Activated naive CD4-positive, alpha-beta T cell treated with anti-CD3 and anti-CD28 coated beads for 36 hours (primary cell): ENCODE measurements at places on chromosomes 7 and 10. TPM values are rescaled to one million over a fixed set of nuclear protein-coding genes. Genes with fewer than 3 reads are reported as not detected.

DNA sequence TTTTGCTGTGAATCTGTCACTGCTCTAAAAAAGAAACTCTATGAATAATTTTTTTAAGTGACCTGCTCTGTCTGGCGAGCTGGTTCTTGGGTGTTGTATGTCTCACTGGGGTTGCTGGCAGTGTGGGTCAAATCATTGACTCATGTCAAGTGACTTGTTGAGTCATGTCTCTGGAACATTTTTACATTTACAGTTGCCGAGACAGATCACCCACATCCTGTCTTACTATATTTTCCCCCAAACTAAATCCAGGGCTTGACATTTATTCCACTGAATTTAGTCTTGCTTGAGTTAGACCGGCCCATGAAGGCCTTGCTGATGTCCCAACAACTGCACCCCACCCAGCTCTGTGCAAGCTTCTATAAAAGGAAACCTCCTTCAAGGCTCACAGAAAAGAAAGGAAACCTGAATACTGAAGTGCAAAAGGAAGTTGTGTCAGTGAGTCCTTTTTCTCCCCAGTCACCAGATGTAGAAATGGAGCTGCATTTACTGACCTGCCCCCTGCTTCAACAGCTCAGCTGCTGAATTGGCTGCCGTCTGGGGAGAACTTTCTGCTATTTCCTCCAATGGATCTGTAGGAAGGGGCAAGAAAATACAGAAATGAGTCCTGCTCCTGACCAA lies 290.3 kb downstream of the TNS3 start:
- H3K4me3 ChIP-seq: no peak overlapping the region
- H3K36me3 ChIP-seq: no peaks in the 10 kb centered on the region
- H3K4me1 ChIP-seq: peaks cover 5% of the 10 kb centered on the region
- peak overlapping the region; percentile 38 for H3K27ac ChIP-seq

- H3K4me3 ChIP-seq: no peak overlapping the region
- peaks cover 24% of the 10 kb centered on the region for H3K36me3 ChIP-seq
- H3K4me1 ChIP-seq: peaks cover 3% of the 10 kb centered on the region
- H3K27ac ChIP-seq: no peak overlapping the region
- H3K27me3 ChIP-seq: no peaks in the 10 kb centered on the region
These were observed 57.3 kb downstream of the CHCHD3 start for GRCh38 chr7:133024596-133024995.

DNA sequence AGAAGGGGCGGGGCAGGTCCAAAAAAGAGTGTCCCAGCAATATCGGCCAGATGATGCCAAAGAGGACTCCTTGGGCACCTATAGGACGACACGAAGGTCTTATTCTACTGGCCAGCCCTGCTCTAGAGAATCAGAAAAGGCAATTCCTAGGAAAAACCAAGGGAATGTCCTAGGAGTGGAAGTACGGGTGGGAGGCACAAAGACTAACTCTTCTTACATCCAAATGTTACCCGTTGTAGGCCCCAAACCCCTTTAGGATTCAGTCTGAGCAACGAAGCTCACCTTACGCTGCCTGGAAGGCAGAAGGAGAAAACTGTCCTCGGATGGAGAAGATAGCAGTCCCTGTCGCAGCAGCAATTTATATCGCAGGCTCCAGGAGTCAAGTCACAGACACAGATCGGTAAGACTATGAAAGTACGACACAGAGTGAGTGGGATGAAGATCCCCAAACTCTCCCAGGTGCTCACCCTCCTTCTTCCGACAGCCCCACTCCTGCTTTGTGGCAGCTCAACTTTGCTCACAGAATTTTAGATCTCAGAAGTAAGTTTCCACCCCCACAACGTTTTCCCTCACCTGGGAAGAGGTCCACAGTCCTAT lies 558 bp downstream of the TCTN3 start:
- peaks cover 16% of the 10 kb centered on the region for H3K36me3 ChIP-seq
- H3K27me3 ChIP-seq: no peaks in the 10 kb centered on the region
- no peak for DNase-seq
- peaks cover 40% of the 10 kb centered on the region for H3K4me1 ChIP-seq
- H3K27ac ChIP-seq: peak overlapping the region; percentile 83

The SPDYE2 gene
- not detected for total RNA-seq

DNA sequence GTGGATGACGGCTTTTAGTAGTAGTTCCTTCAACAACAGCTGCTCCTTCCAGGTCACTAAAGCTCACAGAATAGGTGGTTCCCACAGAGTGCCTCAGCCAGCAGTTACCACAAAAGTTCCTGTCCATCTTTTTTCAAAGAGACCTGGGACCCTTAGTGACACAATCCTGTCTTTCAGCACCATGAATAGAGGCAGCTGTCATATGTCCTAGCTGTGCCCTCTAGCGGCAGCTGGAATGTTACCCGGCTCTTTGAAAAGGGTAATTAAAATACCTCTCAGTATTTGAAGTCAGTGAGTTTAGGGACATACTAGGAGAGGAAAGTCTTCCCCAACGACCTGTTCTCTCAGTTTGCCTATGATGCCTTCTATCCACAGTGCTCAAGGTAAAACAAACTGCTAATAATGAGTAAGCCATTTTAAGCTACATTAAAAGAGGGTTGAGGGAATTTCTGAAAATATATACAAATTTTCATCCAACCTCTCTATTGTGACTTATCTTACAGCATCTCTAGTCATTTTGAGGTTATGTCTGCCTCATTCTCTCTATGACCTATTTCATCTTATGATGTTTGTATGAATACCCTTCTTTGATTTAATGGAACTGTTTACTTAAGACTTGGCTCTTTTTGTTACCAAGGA lies 290.8 kb downstream of the NXPH1 start:
- H3K4me3 ChIP-seq: no peak overlapping the region
- no peaks in the 10 kb centered on the region for H3K27me3 ChIP-seq
- no peaks in the 10 kb centered on the region for H3K36me3 ChIP-seq
- DNase-seq: peak; percentile 47

GRCh38 chr10:130634816-130635215 lies 498.6 kb downstream of the GLRX3 start:
- H3K36me3 ChIP-seq: no peaks in the 10 kb centered on the region
- H3K27ac ChIP-seq: no peak overlapping the region
- no peak overlapping the region for H3K4me3 ChIP-seq

DNA sequence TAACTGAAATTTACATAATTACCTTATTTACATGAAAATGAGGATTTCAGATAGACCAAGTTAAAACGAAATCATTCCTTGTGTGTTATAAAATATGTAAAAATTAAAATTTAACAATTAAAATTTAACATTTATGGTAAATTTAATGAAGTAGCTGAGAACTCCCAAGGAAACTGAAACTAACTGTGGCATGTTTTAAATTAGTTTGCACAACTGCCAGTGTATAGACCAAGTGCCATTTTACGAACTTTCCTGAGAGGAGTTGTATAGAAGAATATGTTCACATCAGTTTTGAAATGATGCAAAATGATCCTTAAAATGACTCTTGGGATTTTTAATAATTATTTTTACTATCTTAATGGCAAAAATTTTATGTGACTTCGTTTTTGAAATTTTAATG lies 23.6 kb downstream of the PDLIM1 start:
- DNase-seq: no peak
- no peak overlapping the region for H3K4me3 ChIP-seq
- H3K27me3 ChIP-seq: peaks cover 2% of the 10 kb centered on the region

- peaks cover 1% of the 10 kb centered on the region for H3K4me1 ChIP-seq
- H3K4me3 ChIP-seq: no peak overlapping the region
- DNase-seq: no peak
- H3K27ac ChIP-seq: no peak overlapping the region
These were observed 202.2 kb downstream of the TCERG1L start for GRCh38 chr10:131109291-131109690.

GRCh38 chr7:142964502-142965246 lies 2.5 kb upstream of the KEL start:
- H3K4me1 ChIP-seq: no peaks in the 10 kb centered on the region
- no peak for DNase-seq
- H3K27me3 ChIP-seq: peaks cover 15% of the 10 kb centered on the region
- H3K36me3 ChIP-seq: no peaks in the 10 kb centered on the region

The HOXA11 gene
- not detected for total RNA-seq

DNA sequence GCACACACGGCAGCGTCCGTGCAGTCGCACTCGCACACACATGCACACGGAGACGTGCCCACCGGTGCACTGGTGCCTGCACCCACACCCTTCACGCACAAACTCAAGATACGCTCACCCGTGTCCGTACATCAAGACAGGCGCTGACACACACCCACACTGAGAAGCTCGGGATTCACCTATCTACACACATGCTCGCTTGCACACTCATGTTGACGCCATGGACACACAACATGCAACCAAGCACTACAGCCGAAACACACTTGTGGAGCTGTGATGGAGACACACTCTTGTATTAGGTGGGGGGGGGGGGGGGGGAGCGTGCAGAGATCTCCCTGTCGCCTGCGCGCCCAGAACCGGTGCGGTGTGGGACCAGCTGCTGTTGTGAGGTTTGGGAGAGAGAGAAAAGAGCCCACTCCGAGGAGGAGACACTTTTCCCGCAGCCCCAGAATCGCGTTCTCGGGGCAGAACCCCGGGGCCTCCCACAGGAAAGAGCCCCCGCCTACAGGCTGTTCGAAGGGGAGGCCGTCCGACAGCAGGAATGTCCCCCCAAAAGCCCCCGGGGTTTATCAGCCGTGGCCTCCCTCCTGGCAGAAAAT lies 605 bp upstream of the NFKB2 start:
- peak overlapping the region; percentile 87 for H3K4me3 ChIP-seq
- H3K27ac ChIP-seq: peak overlapping the region; percentile 99
- DNase-seq: peak; percentile 85
- H3K36me3 ChIP-seq: peaks cover 48% of the 10 kb centered on the region

The NEUROG3 gene
- total RNA-seq: not detected

DNA sequence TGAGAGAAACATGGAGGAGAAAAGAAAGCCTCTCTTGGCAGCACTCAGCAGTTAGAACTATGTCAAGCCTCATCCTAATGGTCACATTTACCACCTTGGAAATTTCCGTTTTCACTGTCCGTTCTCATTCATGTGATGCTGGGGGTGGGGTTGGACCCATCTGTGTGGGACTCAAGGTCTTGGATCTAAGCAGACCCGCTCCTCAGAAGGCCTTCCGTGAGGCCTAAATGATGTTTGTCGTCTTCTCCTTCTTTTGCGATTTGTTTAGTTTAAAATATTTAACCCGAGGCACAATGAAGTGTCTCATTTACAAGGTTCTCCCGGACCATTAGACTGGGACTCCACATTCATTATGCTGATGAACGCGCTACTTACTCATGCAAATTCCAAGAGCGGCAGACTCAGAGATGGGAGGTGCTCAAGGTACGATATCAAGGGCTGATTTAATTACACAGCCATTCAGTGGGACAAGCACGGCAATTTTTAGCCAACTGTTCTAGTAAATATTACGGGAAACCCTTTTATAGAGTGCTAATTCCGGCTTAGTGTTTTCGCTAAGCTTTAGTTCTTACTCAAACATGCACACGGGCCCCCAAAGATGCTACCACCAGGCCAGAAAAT lies 109.1 kb upstream of the EFCAB10 start:
- H3K4me3 ChIP-seq: peak overlapping the region; percentile 77
- no peaks in the 10 kb centered on the region for H3K27me3 ChIP-seq
- no peak for DNase-seq
- H3K36me3 ChIP-seq: no peaks in the 10 kb centered on the region

DNA sequence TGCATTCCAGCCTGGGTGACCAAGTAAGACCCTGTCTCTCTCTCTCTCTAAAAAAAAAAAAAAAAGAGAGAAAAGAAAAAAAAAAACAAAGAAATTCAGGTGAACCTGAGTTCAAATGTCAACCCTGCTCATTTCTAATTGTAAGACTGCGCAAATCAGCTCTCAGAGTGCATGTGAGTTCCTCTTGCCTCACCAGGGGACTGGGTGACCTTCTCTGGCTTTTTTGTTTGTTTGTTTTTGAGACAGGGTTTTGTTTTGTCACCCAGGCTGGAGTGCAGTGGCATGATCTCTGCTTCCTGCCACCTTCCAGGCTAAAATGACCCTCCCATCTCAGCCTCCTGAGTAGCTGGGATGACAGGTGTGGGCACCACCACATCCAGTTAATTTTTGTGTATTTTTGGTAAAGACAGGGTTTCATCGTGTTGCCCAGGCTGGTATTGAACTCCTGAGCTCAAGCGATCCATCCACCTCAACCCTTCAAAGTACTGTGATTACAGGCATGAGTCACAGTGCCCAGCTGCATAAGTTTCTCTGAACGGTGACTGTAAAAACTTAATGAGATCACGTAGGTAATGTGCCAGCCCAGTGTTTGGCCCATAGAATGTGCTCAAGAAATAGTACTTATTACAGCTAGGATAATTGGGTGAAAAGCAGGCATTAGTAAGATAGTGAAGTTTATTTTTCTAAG lies 45.3 kb upstream of the BAMBI start:
- H3K27me3 ChIP-seq: peaks cover 15% of the 10 kb centered on the region
- H3K27ac ChIP-seq: no peak overlapping the region
- DNase-seq: no peak
- peaks cover 4% of the 10 kb centered on the region for H3K4me1 ChIP-seq

DNA sequence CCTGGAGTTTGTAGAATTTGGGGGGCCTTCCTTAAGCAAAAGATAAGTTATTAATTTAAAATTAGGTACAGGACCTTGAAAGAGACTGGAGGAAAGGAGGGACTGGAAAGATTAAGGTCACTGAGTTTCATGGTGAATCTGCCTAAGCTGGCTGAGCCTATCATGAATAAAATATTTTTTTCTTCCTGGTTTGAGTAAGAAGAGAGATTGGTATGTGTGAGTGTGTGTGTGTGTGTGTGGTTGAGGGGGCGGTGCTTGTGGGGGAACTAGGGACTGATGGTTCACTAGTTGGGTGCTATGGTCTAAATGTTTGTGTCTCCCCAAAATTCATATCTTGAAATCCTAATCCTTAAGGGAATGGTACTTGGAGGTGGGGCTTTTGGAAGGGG lies 142.5 kb upstream of the PRKCQ start:
- no peaks in the 10 kb centered on the region for H3K4me1 ChIP-seq
- DNase-seq: peak; percentile 30
- H3K36me3 ChIP-seq: no peaks in the 10 kb centered on the region
- no peak overlapping the region for H3K27ac ChIP-seq
- peaks cover 20% of the 10 kb centered on the region for H3K27me3 ChIP-seq

- H3K4me1 ChIP-seq: peaks cover 10% of the 10 kb centered on the region
- no peaks in the 10 kb centered on the region for H3K36me3 ChIP-seq
- no peak overlapping the region for H3K27ac ChIP-seq
- peak overlapping the region; percentile 69 for H3K4me3 ChIP-seq
These were observed 101.2 kb downstream of the DYNC2I1 start for GRCh38 chr7:158957510-158957906.

DNA sequence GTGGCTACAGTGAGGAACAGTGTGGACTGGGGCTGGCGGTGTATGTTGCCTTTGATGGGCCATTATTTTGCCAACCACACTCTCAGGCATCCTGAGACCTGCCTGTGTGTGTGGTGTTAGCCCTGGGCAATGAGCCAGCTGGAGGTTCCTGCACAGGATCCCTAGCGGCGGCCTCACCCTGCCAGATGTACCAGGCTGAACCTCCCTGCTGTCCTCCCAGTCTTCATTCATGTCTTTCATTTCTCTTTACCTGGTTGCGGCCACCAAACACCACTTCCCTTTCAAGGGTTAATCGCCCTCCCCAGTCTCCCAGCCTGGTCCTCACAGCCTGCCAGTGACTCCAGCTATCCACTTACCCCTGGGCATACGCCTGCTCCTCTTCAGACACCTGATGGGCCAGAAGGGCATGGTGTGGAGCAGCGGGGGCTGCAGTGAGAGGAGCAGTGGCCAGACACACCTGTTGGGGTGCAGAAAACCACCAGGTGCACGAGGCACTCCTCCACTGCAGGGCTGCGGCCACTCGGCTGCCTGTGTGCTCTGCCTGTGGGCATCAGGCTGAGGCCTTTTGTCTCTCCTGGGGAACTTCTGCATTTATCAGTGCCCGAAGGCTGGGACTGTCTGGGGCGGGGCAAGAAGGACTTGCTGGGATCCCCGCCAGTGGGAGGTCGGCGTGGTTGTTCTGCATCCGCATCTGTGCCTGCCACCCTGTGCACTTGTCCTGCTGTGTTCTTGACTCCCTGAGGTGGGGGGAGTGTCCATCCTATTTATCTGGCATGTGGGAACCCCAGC lies 111.6 kb downstream of the ARHGAP22 start:
- H3K27me3 ChIP-seq: peaks cover 14% of the 10 kb centered on the region
- no peaks in the 10 kb centered on the region for H3K36me3 ChIP-seq
- H3K27ac ChIP-seq: no peak overlapping the region
- H3K4me1 ChIP-seq: peaks cover 14% of the 10 kb centered on the region
- no peak overlapping the region for H3K4me3 ChIP-seq
- no peak for DNase-seq
